Liver (tissue), 10 donors: ENCODE measurements at places on chromosomes 5 and 9.
A peak's percentile ranks its signal among the peaks of the same experiment; 100 is the strongest.

DNA sequence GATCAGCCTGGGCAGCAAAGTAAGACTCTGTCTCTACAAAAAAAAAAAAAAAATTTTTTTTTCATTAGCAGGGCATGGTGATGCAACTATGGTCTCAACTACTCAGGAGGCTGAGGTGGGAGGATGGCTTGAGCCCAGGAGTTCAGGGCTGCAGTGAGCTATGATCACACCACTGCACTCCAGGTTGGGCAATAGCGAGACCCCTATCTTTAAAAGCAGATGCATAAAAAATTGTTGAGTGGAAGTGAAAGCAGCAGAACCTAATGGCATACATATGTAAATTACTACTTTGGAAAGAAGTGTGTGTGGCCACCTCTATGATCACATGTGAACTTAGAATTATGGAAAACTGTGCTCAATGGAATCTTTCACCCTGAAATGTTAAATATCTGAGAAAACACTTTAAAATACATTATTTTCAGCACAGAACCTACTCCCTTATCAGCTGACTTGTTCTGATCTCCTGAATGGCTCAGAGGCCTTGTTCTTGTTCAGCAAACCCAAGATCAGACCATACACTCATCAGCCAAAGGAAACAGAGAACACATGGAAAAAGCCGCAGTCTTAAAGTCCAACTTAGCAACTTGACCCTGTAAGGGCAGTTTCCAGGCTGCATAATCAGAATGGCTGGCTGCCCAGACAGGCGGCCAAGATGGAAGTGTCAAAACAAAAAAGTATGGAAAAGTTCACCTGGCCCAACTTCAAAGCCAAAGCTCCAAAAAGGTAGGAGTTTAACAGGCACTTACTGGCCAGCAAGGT lies 56.5 kb downstream of the SIL1 start:
- peaks cover 7% of the 10 kb centered on the region for H3K4me1 ChIP-seq
- H3K27ac ChIP-seq = peak overlapping the region; percentile 28
- H3K27me3 ChIP-seq = no peaks in the 10 kb centered on the region
- H3K4me3 ChIP-seq = no peak overlapping the region

DNA sequence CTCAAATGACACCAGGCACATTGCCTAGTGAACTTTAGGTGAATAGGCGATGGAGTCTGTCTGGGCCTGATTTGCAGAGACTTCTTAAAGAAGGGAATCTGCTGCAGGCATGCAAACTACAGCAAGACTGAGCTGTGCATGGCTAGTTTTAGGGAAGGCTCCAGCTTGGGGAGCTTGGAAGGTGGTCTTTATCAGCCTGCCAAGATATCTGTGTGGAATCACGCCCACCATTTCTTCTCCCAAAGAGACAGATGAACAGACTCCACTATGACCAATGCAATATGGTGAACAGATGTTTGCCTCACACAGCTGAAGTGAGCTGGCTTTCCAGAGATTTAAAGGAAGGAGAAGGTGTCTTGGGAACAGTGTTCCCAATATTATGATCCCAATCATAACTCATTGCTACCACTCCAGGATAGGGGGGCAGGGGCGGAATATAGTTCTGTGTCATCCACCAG lies 129.0 kb upstream of the HMHB1 start:
- no peaks in the 10 kb centered on the region for H3K36me3 ChIP-seq
- no peaks in the 10 kb centered on the region for H3K4me1 ChIP-seq
- no peak for DNase-seq
- H3K27me3 ChIP-seq = no peaks in the 10 kb centered on the region
- no peak overlapping the region for H3K27ac ChIP-seq

GRCh38 chr5:108369167-108369566 lies 12.7 kb downstream of the FBXL17 start:
- no peaks in the 10 kb centered on the region for H3K27me3 ChIP-seq
- peaks cover 4% of the 10 kb centered on the region for H3K4me1 ChIP-seq
- no peaks in the 10 kb centered on the region for H3K36me3 ChIP-seq
- H3K4me3 ChIP-seq = no peak overlapping the region
- H3K27ac ChIP-seq = no peak overlapping the region

- no peaks in the 10 kb centered on the region for H3K27me3 ChIP-seq
- peaks cover 28% of the 10 kb centered on the region for H3K4me1 ChIP-seq
- DNase-seq = no peak
- peaks cover 43% of the 10 kb centered on the region for H3K36me3 ChIP-seq
- H3K4me3 ChIP-seq = no peak overlapping the region
Observed at GRCh38 chr5:67141644-67142043, 55.0 kb downstream of the CD180 start.

DNA sequence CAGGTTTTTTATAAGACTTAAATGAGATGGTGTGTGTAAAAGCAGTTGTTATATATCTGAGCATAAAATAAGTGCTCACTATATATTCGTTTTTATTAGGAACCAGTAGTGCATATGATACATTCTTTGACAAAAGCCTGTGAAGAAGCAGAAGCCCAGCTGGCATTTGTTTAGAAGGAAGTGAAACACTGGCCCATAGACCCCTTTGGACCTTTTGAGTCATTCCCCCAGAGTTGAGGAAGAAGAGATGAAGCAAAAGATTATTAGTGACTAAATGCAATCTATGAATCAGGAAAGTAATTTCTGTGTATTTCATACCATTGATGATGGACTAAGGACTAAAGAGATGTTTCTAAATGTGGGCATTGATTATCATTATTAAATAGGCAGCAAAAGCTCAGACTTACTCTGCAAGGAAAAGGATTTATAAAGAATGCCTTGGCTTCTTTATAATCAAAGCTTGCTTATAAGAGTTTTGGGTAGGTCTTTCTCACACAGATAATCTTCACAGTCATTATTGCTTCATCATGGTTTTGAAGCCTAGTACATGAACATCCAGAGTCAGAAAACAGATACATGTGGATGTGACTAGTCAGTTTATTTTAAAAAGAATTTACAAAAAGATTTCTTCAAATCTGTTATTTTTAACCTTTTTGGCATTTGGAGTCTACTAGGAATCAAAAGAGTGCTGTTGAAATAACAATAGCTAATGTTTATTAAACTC lies 16.9 kb upstream of the FER start:
- no peak for DNase-seq
- H3K27ac ChIP-seq = no peak overlapping the region
- peaks cover 7% of the 10 kb centered on the region for H3K4me1 ChIP-seq

GRCh38 chr5:64125521-64125920 lies 40.1 kb upstream of the RNF180 start:
- no peaks in the 10 kb centered on the region for H3K4me1 ChIP-seq
- no peaks in the 10 kb centered on the region for H3K27me3 ChIP-seq
- H3K4me3 ChIP-seq = no peak overlapping the region
- H3K36me3 ChIP-seq = no peaks in the 10 kb centered on the region
- DNase-seq = no peak

GRCh38 chr9:18756712-18757125 lies 276.3 kb downstream of the SAXO1 start:
- DNase-seq = no peak
- no peak overlapping the region for H3K27ac ChIP-seq
- H3K27me3 ChIP-seq = no peaks in the 10 kb centered on the region
- H3K36me3 ChIP-seq = no peaks in the 10 kb centered on the region
- peaks cover 3% of the 10 kb centered on the region for H3K4me1 ChIP-seq
